T-helper 17 cell (primary cell): ENCODE measurements at places on chromosomes 16 and 17. TPM values are rescaled to one million over a fixed set of nuclear protein-coding genes. Genes with fewer than 3 reads are reported as not detected.

Gene BAIAP3
- 20.0 TPM for total RNA-seq

DNA sequence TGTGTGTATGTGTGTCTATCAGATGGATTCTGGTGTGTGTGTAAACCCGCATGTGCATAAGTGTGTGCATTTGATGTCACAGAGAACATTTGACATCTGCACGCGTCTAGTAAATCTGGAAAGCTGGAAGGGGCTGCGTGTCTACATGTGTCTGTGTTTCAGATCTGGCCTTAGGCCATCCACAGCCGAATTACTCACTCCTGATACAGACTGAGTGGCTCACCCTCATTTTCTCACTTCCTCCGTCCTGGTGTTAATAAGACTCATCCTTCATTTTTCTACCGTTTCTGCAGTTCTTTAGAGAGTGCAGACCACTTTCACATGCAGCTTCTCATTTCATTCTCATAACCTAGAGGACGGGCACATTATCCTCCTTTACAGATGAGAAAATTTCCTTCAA, 491.6 kb downstream of the CDH13 start:
- DNase-seq, result no peak

Gene SNX20
- total RNA-seq, result 44.0 TPM

Gene NKD1
- 2.8 TPM for total RNA-seq

Gene C17orf113
- 0.85 TPM for total RNA-seq

GRCh38 chr17:33021731-33022408, 30.2 kb downstream of the SPACA3 start:
- no peak for DNase-seq

- no peak for DNase-seq
These were observed 624 bp downstream of the G6PC3 start for GRCh38 chr17:44071198-44071520.

Gene GPS1
- total RNA-seq, result 63.2 TPM

DNA sequence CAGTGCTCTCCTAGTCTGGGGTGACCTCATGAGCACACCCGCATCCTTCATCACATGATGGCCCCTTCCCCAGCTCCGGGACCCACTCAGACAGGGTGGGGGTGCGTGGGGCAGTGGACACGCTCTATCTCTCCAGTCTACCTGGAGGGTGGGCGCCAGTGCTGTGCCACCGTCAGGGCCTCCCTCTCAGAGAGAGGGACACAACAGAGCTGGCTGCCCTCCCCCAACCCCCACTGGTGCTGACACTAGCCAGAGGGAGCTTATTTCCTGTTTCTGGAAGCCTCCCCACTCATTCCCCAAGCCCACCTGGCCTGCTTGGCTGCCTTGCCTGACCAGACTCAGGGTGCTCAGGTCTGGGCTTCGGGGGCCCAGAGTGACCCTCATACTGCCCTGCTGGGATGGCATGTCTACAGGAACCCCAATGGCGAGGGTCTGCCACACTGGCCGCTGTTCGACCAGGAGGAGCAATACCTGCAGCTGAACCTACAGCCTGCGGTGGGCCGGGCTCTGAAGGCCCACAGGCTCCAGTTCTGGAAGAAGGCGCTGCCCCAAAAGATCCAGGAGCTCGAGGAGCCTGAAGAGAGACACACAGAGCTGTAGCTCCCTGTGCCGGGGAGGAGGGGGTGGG, 8.2 kb downstream of the CES2 start:
- no peak for DNase-seq

DNA sequence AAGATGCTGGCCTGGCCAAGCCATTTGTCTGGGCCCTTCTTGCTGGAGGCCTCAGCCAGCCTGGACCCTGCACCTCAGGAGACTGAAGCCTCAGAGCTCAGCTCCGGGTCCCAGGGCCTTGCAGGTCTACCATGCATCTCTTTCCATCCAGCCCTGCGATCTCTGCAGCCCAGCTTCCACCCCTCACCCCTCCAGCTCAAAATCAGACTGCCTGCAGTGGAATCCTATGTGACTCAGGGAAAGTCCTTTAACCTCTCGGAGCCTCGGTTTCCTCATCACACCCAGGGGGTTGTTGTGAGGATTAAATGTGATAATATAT, 2.9 kb upstream of the B9D1 start:
- no peak for DNase-seq

DNA sequence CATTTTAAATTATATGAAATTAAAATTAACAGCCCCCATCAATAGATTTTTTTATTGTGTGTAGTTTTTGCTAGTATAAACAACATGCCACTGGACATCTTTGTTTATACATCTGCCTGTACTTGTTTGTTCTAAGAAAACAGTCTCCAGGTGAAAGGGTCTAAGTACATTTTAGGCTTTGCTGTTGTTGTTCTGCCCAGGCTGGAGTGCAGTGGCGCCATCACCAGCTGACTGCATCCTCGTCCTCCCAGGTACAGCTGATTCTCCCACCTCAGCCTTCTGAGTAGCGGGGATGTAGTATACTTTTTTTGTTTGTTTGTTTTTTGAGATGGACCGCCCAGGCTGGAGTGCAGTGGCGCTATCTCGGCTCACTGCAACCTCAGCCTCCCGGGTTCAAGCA, 25.5 kb downstream of the C17orf58 start:
- DNase-seq, result no peak

DNA sequence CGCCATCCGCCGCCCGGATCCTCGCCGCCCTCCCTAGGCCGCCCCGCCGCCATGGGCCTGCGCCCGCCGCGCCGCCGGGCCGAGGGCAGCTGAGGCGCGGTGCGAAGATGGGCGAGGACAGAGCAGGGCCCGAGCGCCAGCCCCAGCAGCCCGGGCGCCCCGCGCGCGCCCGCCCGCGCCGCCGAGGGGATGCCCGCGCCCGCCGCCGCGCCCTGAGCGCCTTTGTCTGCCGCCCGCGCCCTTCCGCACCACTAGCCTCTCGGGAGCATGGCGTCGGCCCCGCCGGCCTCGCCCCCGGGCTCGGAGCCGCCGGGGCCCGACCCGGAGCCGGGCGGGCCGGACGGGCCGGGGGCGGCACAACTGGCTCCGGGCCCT, 278 bp downstream of the RAB11FIP3 start:
- DNase-seq, result peak; percentile 46

Gene THOC6
- total RNA-seq, result 23.7 TPM

Gene CCDC40
- 3.4 TPM for total RNA-seq

DNA sequence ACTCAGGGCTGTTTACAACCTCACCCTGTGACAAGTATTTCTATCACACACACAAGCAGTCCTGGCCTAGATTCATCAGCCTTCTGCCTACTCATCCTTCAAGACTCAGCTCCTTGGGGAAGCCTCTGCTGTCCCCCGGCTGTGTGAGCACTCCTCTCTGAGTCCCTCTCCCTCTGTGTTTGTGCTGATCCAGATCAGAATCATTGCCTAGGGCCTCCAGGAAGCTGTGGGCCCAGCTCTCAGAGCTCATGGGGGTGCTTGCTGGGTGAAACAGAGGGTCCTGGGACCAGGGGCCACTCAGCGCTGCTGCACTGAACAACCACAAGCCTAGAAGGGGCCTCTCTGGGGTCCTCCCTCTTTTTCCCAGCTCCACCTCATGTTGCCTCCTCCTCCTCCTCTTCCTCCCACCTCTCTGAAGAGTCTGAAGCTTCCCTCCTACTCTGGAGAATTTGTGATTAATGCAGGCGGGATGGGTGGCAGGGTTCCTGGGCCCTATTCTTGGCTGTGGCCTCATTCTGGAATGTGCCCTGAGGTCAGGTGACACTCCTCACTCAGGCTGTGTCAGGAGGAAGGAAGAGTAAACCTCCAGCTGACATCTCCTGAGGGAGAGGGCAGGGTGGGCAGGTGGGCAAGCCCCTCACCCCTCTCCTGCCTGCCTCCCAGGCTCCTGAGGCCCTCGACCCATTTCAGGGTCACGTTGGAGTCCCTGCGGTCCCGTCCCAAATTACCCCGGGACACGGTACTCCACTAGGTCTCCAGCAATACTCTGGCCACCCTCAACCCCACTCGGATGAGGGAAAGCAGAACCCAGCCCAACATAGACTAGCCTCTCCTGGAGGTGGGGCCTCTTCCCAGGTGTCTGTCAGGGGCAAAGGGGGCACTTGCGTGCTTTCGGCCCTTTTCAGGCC, 10.1 kb downstream of the WFIKKN2 start:
- DNase-seq, result no peak

DNA sequence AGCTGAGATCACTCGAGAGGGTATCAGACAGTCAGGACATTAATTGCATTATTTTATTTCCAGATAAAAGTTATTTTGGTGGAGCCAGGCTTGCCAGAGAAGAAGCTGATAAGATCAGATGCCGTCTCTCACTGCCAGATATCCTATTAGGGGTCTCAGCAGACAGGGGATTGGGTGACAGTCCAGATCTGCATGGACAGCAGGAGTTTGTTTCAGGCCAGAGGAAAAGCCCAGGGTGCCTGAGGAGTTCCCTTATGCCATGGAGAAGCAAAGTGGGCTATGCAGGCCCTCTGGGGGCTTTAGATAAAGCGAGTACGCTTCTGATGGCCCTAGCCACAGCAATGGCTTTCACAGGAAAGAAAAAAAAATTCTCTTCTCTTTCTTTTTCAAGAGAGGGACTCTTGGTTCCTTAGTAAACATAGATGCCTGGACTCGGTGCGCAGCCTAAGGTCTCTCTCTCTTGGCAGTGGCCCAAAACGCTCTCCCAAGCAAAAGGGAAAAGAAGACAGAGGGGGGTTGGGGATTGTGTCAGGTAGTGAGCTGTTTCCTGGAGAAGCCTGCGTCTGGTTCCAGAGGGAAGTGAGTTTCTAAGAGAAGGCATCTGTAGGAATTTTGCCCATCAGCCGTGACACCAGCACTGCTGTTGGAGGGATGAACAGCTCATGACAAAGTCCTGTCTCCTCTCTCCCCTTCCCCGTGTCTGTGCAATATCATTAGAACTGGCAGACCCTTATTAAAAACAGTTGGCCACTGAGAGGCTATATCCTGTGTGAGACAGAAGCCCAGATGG, 166.3 kb upstream of the FOXF1 start:
- DNase-seq, result no peak

DNA sequence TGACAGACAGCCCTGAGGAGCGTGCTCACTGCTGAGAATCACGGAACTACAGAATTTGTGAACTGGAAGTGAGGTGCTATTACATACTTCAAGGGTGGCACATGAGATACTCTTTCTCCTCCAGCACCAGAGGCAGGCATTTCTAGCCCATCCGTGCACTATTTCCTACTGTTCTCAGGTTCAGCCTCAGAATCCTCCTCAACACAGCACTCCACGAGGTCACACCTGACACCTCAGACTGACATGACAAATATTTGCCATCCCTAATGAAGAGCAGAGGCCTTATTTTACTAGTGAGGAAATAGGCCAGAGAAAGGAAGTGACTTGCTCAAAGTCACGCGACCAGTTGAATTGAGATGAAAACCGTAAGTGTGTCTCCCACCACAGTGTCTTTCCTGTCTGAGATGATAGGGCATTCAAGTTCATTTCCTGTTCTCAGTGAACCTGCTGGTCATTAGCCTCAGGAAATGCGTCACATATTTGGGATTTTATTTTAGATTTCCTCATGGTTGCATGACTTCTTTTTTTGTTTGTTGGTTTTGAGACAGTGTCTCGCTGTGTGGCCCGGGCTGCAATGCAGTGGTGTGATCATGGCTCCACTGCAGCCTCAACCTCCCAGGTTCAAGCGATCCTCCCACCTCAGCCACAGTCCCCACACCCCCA, 23.6 kb downstream of the SEZ6 start:
- no peak for DNase-seq

DNA sequence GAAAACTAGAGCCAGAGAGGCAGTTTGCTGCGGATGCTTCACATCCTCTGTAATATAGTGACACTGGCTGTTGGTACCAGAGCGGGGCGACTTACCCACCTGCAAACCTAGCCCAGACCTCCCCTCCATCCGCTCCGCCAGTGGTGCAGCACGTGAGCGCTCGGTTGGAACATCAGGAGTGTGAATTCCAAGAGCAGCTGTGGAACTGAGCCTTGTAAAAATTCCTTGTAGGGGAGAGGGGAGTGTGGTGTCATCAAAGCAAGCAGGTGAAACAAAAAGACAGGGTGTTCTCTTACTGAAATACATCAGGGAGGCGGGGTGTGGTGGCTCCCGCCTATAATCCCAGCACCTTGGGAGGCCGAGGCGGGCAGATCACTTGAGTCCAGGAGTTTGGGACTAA, 51.3 kb downstream of the CCDC42 start:
- DNase-seq, result no peak

- DNase-seq, result no peak
These were observed 561 bp upstream of the HERPUD1 start for GRCh38 chr16:56931271-56931891.

Gene NPIPA5
- total RNA-seq, result 12.3 TPM

Gene ADORA2B
- total RNA-seq, result 0.76 TPM

Gene WFDC1
- not detected for total RNA-seq

DNA sequence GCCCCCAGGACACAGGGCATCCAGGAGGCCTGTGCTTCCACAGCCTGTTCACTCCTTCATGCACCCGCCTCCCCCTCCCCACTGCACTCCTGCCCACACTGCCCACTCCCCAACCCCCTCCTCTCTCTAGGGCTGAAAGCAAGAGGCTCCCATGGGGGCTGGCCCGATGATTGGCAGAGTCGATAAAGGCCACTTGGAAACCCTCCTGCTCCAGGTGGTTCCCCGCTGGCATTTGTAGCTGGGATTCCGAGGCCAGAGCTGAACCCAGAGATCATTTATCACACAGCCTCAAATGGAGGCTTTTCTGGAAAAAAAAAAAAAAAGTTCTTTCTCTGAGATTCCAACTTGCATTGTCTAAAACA, 74.1 kb downstream of the SREBF1 start:
- no peak for DNase-seq

Gene CD300LB
- 1.4 TPM for total RNA-seq

Gene MYL11
- total RNA-seq, result 1.8 TPM

Gene MYLK3
- not detected for total RNA-seq

DNA sequence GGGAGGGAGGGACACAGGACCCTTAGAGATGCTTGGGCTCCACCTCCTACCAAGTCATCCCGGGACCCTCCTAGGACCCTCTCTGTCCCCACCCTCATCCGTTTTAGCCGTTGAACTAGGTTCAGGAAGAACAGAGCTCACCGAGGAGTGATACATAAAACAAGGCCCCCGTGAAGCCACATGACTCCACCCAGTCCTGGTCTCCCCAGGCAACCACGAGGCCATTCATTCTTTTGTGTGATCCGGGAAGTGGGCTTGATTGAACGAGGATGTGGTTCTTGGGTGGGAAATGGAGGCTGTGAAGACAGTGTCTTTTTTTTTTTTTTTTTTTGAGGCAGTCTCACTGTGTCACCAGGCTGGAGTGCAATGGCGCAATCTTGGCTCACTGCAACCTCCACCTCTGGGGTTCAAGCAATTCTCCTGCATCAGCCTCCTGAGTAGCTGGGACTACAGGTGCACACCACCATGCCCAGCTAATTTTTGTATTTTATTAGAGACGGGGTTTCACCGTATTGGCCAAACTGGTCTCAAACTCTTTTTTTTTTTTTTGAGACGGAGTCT, 14.8 kb downstream of the TRARG1 start:
- peak; percentile 45 for DNase-seq

Gene ANKFN1
- total RNA-seq, result not detected

Gene CBFA2T3
- 4.4 TPM for total RNA-seq

- DNase-seq, result no peak
These were observed 50.0 kb downstream of the TENT4B start for GRCh38 chr16:50202926-50203624.

DNA sequence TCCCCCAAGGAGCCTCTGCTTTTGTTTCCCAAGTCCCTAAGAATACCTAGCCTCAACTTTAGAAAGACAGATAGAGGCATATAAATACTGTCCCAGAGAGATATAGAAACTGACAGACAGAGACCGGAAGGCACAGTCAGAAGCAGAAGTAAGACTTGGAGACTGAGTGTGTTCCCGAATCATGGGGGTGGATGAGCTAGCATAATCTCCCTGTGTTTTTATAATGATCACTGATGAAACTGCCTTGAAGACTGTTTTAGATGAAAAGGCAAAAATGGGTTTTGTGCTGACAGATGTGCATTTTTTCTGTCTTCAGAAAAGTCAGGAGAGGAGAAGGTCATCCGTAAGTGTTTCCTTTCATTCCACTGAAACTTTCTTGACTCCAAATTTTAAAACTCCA, 8.3 kb upstream of the PSMD3 start:
- DNase-seq, result no peak

Gene CDH1
- 0.44 TPM for total RNA-seq
